Liver (tissue), 10 donors: ENCODE measurements at places on chromosomes 12 and 14. TPM values are rescaled to one million over a fixed set of nuclear protein-coding genes. Genes with fewer than 3 reads are reported as not detected.

DNA sequence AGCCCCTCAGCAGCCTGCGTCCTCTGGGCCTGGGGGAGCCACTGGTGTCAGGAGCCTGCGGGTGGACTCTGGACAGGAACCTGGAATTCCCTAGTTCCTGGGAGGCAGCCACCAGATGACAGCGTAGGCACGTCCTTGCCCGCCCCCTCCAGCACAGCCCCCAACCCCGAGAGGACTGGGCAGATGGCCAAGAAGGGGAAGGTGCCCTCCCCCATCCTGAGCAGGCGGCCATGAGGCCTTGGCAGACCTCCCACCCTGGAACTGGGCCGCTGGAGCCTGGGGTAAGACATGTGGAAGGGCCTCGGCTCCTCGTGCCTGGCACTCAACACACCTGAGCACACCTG, 60.4 kb upstream of the FBRSL1 start:
- DNase-seq, result no peak

DNA sequence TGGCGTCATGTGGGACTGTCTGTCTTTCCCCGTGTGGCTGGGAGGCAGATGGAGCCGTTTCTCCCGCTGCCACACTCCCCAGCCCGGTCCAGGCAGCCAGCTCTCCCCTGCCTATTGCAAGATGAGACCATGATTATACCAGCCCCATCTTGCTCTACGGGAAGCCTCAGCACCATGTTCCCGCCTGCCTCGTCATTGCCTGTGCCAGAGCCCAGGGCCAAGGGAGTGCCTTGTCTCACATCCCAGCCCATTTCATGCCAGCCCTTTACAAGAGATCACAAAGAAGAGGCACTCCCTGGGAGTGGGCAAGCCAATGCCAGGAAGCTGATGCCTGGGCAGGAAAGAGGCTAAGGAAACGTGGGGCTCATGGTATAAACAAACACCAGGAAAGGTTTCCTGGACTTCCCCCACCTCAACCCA, 23.9 kb downstream of the GPR68 start:
- DNase-seq, result no peak

GRCh38 chr14:93989939-93990338, 7.2 kb upstream of the CCDC197 start:
- DNase-seq, result no peak

GRCh38 chr12:8675591-8676036, 13.0 kb upstream of the MFAP5 start:
- DNase-seq, result no peak

GRCh38 chr14:66330916-66331315, 155.3 kb upstream of the CCDC196 start:
- DNase-seq, result no peak

- DNase-seq, result no peak
Observed at GRCh38 chr14:24535737-24536136, 27.7 kb upstream of the CMA1 start.

GRCh38 chr14:73463411-73463810, 5.1 kb upstream of the NUMB start:
- no peak for DNase-seq

GRCh38 chr12:11496157-11496851, 100.9 kb upstream of the PRB2 start:
- no peak for DNase-seq

DNA sequence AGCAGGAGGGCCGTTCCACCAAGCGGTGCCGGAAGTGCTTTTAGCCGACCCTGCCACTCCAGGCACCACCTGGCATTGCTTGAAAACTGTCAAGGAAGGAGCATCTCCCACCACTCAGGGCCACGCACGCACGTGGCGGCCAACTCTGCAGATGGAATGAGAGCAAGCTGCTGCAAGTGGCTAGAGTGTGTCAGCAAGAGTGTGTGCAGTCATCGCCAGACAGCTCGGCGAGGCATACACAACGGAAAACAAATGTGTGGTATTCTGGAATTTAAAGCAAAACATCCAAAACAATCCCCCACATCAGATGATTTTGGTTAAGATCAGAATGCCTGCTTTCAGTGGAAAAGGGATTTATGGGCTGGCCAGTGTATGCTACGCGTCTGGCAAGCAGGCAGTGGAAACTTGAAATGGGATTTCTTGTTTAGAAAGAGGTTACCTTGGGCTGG, 11.2 kb downstream of the CD9 start:
- no peak for DNase-seq

FGF23 gene
- 0.10 TPM for polyA plus RNA-seq

TNFAIP2 gene
- polyA plus RNA-seq, result 19.8 TPM

SLC6A15 gene
- polyA plus RNA-seq, result not detected

PTCSC3 gene
- polyA plus RNA-seq, result not detected

LRTM2 gene
- polyA plus RNA-seq, result not detected

PLEK2 gene
- polyA plus RNA-seq, result 11.3 TPM
